EH (cell line): ENCODE measurements at places on chromosomes 2 and 18.
A peak's percentile ranks its signal among the peaks of the same experiment; 100 is the strongest.

DNA sequence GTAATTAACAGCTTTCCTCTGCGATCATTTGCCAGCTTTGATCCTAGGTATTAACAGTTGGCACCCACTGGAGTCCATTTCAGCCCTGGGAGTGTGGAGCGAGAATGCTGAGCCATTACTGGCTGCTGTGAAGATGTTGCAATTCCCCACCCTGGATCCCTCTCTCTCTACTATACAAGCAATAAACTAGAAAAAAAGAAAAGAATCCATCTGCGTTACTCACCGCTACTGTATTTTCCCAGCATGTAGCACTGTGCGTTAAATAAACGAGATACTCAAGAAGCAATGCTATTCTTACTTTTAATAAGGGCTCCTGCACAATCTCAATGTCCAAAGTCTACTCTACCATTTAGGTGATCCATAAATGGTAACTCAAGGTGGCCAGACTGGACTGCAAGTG lies 8.5 kb downstream of the RTTN start:
- DNase-seq = peak; percentile 7

- peak; percentile 14 for DNase-seq
Observed at GRCh38 chr2:176561706-176562105, 292.5 kb downstream of the MTX2 start.

DNA sequence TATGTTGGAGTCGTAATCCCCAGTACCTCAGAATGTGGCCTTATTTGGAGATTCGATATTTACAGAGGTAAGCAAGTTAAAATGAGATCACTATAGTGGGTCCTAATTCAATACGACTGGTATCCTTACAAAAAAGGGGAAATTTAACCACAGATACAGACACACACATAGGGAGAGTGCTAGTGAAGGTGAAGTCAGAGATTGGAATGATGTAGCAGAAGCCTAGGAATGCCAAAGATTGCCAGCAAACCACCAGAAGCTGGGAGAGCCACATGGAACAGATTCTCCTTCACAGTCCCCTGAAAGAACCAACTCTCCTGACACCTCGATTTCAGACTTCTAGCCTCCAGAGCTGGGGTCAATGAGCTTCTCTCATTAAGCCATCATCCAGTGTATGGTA lies 17.7 kb upstream of the ACTR3 start:
- DNase-seq = peak; percentile 91

DNA sequence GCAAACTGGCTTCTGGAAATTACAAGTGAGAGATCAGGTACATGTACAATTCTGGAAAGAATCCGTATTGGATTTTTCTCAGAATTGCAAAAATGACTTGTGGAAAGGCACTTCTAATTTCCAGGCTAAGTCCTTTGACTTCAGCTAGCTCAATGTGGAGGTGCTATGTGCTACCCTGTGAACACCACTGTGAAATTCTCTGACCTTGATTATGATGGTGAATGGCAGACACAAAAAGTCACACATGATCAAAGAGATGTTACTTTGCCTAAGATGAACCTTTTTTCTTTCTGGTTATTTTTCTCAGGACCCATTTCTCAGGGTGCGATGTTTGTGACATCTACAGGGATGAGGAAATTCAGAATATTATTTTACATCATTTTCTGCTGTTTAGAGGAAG lies 856.6 kb upstream of the VRK2 start:
- no peak for DNase-seq

- no peak for DNase-seq
Observed at GRCh38 chr2:153311432-153311831, 167.1 kb downstream of the RPRM start.

- DNase-seq = no peak
Observed at GRCh38 chr2:127536707-127537541, 1.4 kb downstream of the MYO7B start.

DNA sequence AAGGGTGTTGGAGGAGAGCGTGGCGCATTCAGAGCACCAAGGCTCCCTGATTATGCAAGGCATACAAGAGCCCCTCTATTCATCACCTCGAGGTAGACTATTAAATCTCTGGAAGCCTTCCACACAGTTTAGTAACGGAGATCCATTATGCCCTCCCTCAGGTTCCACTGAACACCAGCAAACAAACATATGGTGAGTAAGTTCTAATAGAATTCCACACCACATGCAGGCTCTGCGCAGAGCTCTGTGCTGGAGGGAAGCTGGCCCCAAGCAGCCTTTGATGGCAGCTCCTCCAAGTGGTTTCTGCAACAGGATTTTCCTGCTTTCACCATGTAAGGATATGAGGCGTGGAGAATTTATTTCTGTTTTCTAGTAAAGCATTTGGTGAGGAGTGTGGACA lies 238.6 kb downstream of the C1D start:
- peak; percentile 66 for DNase-seq

DNA sequence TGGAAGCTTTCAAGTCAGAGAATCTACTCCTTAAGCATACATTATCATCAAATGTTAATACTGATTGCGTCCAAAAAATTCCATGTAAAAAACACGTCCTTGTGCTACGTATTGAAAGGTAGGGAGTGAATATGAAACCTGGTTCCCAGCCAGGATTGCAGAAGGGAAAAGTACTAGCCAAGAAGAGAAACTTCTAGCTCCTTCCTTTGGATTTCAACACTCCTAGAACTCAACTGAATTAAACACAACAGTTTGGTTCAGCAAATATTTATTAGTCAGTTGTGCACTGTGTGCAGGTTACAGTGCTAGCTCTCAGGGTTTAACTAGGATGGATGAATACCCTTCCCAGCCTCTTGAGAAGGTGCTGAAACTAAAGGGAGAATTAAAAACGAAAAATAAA lies 33.9 kb upstream of the FHL2 start:
- DNase-seq = no peak

GRCh38 chr2:136131484-136131960 lies 13.6 kb upstream of the CXCR4 start:
- no peak for DNase-seq

DNA sequence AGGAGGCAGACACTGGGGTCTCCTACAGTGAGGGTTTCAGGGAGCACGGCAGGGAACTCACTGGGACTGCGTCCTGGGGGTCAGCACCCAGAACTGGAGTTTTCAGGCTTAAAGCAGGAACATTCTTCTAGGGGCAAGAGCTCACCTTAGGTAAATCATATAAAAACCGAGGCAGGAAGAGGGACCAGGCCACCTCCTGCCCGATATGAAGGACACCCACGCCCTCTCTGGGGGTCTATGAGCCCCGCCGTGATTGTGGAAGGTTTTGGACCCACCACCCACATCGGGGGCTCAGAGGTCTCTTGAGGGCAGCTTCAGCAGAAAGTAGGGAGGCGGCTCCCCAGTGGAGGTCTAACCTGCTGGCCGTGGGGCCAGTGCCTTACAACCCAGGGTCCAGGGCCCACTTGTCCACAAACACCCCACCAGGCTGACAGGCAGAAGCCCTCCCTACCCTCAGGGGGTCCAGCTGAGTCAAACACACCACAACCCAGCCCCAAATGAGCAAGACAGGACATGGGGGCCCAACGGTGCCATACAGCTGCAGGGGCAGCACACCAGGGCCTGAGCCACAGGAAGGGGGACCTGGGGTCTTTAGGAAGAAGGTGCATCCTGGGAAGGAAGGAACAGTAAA lies 25.3 kb downstream of the CROCC2 start:
- no peak for DNase-seq

DNA sequence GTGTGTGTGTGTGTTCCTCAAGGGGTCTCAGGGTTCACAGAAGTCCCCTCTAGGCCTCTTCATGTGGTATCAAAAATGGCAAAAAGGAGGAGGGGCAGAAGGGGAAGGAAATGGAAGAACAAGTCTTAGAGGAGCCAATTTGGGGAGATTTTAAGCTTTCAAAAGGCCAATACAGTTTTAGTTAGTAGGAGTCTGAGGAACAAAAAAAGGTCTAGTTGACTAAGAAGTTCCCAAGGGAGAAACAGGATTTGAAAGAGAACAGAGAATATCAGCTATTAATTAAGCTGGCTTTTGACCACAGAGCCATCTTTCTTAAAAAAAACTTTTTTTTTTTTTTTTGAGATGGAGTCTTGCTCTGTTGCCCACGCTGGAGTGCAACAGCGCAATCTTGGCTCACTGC lies 7.1 kb downstream of the RNF125 start:
- no peak for DNase-seq

DNA sequence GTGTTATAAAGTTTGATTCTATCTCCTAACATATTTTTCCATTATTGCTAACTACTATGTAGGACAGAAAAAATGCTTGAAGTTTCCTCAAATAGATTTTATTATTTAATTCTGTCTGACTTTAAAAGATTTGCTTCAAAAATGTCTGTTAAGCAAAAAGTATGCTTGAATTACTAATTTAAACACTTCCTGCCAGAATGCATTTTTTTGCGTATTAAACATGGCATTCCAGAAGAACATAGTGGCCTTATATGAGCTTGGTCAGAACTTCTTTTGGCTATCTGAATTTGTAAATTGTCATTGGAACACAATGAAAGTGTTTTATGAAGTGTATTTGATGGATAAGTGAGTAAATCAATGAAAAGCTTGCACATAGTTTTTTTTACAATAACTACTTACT lies 37.8 kb downstream of the MBD5 start:
- DNase-seq = peak; percentile 70

DNA sequence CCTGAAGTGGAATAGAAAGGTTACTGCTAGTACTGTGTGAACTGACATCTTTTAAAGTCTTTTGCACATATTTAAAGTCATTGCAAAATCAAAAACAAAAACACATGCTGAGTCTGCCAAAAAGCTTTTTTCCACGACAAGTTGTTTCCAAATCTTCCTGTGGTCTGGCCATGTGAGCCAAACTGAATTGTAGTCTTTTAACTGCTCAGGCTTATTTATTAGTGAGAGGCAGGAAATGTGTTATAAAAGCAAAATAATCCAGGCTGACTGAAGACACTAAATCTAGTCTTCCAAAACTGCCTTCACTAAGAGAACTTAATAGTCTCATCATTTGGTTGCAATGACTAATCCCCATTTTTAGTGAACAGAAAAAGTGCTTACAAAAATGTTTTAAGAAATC lies 2.3 kb downstream of the KRCC1 start:
- peak; percentile 76 for DNase-seq

DNA sequence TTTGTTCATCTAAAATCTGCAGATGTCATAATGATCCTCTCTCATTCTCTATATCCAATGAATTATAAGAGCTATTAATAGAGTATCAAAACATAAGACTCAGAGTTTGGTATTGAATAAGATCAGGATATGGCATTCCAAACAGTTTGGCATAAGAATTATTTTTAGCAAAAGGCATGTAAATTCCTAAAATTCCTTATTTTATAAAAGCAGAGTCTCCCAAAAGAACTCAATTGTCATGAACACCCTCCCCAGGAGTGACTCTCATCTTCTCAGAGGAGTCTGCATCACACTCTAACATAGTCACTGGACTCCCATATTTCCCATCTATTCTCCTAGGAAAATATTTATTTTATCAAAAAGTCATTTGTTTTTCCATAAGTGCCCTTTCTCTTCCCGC lies 1710.2 kb upstream of the SLC39A10 start:
- no peak for DNase-seq

DNA sequence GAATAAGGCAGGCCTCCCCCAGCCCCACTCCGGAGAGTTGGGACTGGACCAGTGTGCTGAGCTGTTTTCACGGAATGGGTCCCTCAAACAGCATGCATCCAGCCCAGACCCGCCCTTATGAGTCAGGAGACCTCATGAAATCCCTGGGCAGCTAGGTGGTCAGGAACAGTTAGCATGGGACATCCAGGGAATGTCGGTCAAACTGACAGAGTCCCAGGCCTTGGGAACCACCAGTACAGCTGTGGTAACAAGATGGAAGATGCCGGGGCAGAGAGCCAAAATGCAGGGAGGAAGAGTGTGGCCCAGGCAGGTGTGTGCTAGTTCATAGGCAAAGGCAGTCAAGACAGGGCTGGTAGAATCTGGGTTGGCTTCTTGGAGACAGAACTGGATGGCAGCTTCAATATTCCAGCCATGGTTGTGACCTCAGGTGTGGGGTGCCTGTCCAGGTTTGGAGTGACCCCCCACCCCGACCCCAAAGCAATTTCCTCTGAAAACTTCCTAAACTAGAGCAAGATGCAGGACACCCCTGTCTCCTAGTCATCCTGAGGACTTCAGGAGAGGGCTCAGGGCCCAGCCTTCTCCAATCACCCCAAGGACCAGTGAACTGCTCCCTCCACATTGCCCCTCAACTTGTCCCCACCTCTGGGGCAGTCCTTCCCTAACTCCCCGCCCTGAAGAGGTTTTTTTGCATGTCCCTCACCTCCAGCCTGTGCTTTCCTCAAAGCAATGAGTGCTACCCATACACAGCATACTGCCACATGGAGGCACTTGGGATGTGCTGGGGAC lies 46.5 kb downstream of the KCNIP3 start:
- DNase-seq = no peak

GRCh38 chr18:8242151-8242696 lies 367.0 kb upstream of the RAB12 start:
- DNase-seq = no peak

DNA sequence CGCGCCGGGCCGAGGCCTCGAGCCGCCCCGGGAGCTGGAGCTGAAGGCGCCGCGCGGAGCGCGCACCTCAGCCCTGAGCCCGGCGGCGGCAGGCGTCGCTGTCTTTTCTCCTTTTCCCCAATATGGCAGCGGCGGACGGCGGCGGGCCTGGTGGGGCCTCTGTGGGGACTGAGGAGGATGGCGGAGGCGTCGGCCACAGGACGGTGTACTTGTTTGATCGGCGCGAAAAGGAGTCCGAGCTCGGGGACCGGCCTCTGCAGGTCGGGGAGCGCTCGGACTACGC lies 369 bp downstream of the SMCHD1 start:
- no peak for DNase-seq

- no peak for DNase-seq
Observed at GRCh38 chr2:2324565-2325101, 6.4 kb downstream of the MYT1L start.

- peak; percentile 96 for DNase-seq
Observed at GRCh38 chr2:237662671-237663093, 35.3 kb downstream of the LRRFIP1 start.

DNA sequence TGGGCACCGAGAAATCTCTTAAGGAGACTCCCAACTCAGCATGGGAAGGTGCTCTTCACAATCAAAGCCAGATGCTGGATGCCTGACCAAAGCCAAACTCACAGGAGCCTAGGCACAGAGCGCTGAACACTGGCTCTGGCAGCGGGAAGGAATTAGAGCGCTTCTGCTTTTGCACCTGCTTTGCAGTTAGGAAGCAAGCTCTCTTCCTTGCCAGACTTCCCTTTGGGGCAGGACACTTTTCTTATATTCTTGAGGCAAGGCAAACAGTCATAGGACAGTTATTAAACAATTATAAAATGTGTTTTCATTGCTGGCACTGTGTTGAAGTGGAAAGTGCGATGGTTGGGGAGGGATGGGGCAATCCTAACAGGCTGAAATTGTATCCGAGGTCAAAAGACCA lies 79.6 kb upstream of the DNMT3A start:
- DNase-seq = no peak

- DNase-seq = no peak
Observed at GRCh38 chr2:144606466-144607095, 86.7 kb upstream of the ZEB2 start.

GRCh38 chr2:29520001-29520400 lies 401.4 kb downstream of the ALK start:
- DNase-seq = peak; percentile 86

GRCh38 chr2:197360744-197361156 lies 50.2 kb upstream of the ANKRD44 start:
- peak; percentile 83 for DNase-seq

GRCh38 chr18:45227001-45227742 lies 388.1 kb upstream of the SLC14A2 start:
- peak; percentile 70 for DNase-seq
